ENCODE measurements at places on chromosomes 7 and 10. TPM values are rescaled to one million over a fixed set of nuclear protein-coding genes. Genes with fewer than 3 reads are reported as not detected.
A peak's percentile ranks its signal among the peaks of the same experiment; 100 is the strongest.

DNA sequence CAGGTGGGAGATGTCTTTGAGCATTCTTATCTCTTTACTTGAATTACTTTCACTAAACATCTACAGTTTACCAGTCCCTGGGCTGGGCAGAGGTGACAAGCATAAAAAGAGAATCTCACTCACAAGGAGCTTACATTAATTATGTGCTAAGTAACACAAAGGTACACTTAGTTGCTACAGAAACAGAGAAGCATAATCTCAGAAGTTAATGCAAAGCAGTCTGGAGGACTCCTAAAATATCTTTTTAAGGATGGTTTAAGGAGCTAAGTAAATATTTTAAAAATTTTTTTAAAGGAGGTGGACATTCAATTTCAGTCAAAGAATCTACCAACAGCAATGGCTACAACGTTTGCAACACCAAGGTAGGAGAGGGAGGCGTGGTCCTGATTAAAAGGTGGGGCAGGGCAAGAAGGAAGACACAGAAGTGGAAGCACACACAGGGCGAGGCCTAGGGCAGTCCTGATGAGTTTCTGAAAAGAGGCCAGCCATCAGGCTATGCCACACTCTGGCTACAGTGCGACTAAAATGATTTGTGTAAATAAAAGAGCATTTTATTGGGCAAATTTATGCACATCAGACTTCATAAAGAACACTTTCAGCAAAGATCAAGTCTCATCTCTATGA lies 5.3 kb downstream of the LARP4B start:
- DNase-seq, result no peak

- peak; percentile 3 for DNase-seq
These were observed 57.2 kb upstream of the INPP5A start for GRCh38 chr10:132480356-132480755.

- no peak for DNase-seq
These were observed 6.3 kb downstream of the CAMK2G start for GRCh38 chr10:73867871-73868631.

- no peak for DNase-seq
These were observed 87.8 kb upstream of the DUSP5 start for GRCh38 chr10:110409926-110410325.

- no peak for DNase-seq
These were observed 1151.8 kb downstream of the TYW1 start for GRCh38 chr7:68148440-68148839.

- DNase-seq, result no peak
These were observed 56.3 kb downstream of the CACUL1 start for GRCh38 chr10:118698421-118698820.

- DNase-seq, result no peak
These were observed 473.9 kb downstream of the AUTS2 start for GRCh38 chr7:70072220-70072619.

- no peak for DNase-seq
These were observed 270.7 kb upstream of the BMPER start for GRCh38 chr7:33634606-33635005.

DNA sequence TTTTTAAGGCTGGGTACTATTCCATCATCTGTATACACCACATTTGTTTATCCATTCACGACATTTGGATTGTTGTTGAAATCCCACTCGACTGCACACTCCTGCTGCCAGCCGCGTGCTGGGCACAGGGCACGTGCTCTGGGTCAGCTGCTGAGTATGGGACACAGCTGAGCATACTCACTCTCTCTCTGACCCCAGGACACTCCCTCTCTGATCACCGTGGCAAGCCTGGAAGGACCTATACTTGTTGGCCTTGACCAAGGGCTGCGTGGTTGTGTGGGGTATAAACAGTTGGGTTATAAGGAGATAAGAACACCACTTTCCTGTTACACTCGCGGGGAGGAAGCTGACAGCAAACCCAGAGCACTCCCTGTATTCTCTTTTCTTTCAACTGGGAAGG lies 153.0 kb upstream of the RHEB start:
- DNase-seq, result no peak

DNA sequence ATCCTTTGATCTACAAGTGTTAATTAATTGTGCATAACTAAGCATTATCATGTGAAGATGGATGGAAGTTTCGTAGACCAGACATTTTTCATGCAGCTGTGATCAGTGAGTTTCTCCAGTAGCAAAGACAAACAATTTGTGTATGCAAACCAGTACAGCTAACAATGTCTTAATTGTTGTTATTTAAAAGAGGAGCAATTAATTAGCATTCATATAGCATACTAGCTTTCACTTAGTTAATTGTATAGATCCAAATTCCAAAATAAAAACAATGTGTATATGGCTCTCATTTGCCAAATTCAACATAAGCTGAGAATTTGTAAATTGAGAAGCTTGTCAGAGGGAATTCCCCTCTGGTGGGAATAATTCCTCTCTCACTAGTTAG lies 22.6 kb upstream of the PRKCQ start:
- no peak for DNase-seq

DNA sequence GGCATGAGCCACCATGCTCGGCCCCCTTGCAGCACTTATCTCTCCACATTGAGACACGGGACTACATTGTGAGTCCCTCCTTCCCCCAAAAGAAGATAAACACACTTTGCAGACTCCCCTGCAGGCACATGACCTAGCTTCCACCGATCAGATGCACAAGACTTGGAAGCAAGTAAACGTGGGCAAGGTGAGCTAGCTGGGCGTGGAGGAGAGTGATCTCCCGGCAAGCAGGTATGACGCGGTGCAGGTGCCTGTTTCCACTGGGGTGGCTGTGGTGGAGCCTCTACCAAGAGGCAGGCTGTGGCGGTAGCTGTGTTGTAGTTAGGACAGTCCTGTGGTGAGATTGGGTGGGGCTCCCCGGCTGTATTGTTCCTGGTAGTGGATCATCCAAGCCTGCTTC lies 7.7 kb upstream of the COMTD1 start:
- DNase-seq, result no peak

- DNase-seq, result no peak
These were observed 101.4 kb downstream of the FAM107B start for GRCh38 chr10:14673189-14673861.

- no peak for DNase-seq
These were observed 184.7 kb downstream of the FRMD4A start for GRCh38 chr10:14146025-14146424.

DNA sequence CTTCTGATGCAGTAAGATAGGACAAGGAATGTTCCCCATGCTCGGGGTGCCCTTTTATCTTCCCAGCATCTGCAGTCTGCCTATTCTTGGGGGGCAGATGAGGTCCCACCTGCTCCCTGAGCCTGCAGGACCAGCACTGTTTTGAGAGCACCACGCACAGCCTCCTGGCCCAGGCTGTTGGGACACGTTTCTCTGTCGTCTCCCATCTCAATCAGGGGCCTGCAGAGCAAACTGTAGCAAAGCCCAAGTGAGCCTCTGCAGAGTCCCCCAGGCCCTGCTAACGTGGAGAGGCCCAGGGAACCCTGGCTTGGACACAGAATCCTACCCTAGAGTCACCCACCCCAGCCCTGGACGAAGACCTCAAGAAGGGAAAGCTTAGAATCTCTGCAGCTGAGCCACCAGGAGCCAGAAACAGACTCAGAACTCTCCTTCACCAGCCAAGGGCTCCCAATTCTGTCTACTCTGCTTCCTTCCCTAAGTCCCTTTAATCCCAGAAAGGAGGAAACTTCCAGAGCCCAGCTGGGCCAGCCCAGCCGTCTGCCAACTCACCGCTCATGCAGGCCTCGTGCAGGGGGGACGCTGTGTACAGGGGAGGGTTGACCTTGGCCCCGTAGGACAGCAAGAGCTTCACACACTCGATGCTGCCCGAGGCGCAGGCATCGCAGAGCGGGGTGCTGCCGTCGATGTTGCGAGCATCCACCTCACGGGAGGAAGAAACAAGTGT lies 15.6 kb downstream of the ASB13 start:
- no peak for DNase-seq

DNA sequence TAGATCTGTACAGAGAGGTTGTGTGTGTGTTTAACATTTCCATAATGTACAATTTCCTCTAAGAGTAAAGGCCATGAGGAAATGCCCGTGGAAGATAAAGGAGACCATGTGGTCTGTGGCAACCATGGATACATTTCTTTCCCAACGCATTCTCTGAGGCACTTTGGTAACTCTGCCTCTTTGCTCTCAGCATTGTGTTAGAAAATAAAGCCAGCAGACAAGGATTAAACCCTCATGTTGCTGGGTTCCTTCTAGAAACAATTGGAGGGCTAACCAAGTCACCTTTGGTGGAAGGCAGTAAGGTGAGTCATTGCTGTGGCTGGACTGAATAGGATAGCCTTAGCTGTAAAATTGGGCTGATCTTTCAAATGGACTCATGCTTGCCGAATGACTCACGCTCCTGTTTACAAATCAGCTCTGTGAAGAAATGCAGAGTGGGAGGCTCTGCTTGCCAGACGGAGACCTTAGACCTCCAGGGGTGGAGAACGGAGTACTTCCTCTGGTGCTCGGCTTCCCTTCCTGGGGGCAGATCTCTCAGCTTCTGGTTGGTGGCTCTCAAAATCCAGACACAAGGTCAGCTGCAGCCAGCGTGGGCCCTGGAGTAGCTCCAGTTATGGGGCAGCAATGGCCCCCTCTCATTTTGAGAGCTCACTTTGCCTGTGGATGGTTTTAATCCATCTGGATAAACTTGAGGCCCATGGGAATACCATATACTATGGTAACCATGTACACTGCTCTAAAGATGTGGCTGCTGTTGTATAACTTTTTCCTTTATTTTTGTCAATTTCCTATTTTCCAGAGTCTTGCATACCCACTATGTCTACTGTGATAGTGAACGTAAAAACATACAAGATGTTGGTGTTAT lies 137.3 kb downstream of the TCF7L2 start:
- DNase-seq, result no peak

- no peak for DNase-seq
These were observed 8.2 kb upstream of the STARD3NL start for GRCh38 chr7:38169847-38170246.

GRCh38 chr10:11532306-11532705 lies 79.1 kb downstream of the USP6NL start:
- no peak for DNase-seq

- no peak for DNase-seq
These were observed 89.2 kb downstream of the ZNF365 start for GRCh38 chr10:62463364-62463763.

DNA sequence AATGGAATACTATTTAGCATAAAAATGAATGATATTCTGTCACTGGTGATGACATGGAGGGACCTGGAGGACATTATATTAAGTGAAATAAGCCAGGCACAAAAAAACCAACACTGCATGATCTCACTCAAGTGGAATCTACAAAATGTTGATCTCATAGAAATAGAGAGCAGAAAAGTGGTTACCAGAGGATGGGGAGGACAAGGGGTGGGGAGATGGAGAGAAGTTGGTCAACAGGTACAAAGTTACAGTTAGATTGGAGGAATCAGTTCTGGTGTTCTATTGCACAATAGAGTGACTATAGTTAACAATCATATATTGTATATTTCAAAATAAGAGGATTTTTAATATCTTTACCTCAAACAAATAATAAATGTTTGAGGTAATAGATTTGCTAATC lies 24.7 kb upstream of the SLC18A3 start:
- DNase-seq, result no peak

DNA sequence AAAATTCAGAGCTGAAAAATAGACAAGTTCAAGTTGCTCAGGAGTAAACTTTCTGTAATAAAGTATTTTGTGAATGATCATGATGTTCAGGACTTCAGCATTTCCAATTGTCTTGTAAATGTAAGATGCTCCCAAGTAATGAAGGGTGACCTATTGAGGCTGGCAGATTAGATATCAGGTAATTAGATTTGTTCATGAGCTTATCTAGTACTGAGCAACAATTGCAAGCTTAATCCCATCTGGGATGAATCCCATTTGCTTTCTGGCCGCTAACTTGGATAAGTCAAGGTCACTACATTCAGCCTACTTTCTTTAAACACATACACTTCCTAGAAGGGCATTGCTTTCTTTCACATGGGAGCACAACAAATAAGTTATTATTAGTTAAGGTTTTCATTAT lies 82.4 kb upstream of the ITGB1 start:
- DNase-seq, result no peak

DNA sequence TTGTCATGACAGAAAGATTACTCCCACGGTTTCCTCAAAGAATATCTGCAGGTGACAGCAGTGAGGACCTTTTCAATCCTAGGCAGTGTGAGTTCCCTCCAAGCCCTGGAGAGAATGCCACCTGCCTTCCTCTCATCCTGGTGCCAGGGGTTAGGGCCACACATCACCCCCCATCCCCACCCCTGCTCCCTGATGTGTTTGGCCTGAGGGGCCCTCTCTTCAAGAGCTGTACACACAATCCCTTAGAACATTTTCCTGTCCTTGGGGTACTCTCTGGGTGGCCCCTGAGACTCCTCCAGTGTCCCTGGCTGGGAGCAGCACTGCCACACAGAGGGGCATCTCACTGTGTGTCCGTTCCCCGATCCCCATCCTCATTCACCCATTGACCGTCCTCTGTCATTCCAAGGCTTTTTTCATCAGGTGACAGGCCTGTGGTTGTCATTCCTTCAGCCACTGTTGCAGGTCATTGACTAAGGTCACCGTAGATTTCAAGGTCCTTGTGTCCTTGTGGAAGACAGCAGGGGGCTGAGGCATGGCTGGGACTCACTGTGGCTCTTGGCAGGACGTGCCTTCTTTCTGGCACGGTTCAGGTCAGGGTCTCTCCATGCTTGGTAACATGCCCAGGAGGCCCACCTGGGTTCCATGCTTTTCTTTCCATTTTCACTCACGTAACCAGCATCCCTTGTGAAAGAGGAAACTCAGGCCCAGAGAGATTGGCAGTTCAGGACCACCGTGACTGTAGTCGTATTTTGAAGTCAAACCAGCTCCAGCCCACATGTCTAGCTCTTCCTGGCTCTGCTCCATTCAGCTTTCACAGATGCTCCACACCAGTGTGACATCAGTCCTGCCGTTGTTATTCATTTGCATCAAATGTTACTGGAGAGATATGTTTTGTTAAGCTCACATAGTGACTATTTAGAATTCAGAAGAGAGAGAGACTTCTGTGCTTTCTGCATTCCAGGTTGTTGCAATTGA lies 26.8 kb upstream of the BTBD16 start:
- DNase-seq, result no peak

GRCh38 chr10:30074090-30074489 lies 14.7 kb upstream of the JCAD start:
- DNase-seq, result no peak

GRCh38 chr7:27808626-27809025 lies 68.7 kb downstream of the TAX1BP1 start:
- DNase-seq, result no peak

DNA sequence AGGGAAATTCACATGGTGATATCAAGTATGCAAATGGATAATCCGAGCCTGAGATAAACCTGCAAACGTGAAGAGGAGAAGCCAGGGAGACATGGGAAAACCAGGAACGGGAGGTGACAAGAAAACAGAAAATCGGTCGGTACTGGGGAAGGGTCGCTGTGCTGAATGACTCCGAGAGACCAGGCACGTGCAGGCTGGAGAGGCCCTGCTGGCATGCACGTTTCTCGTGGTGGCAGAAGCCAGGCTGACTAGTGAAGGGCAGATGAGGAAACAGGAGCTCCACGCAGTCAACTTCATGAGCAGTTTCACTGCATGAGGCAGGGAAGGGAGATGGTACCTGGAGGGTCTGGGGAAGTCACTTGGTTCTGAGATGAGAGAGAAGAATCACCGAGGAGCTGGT lies 48.3 kb downstream of the KIAA1549 start:
- no peak for DNase-seq

GRCh38 chr7:122974229-122974628 lies 21.3 kb downstream of the TAS2R16 start:
- DNase-seq, result peak; percentile 13

The NMT2 gene
- 11.7 TPM for total RNA-seq

The AIMP2 gene
- 67.8 TPM for total RNA-seq

The GIMAP8 gene
- total RNA-seq, result 0.09 TPM

The C7orf33 gene
- total RNA-seq, result not detected

The C10orf120 gene
- total RNA-seq, result not detected

The CTAGE4 gene
- 23.3 TPM for total RNA-seq

The RSPH10B gene
- total RNA-seq, result 0.60 TPM

Data from WTC11 (cell line).